ENCODE measurements at places on chromosomes 7 and 10. TPM values are rescaled to one million over a fixed set of nuclear protein-coding genes. Genes with fewer than 3 reads are reported as not detected.
A peak's percentile ranks its signal among the peaks of the same experiment; 100 is the strongest.

The CPA4 gene
- total RNA-seq, result 3.5 TPM

GRCh38 chr7:81690251-81690650, 79.6 kb downstream of the HGF start:
- no peak for DNase-seq

DNA sequence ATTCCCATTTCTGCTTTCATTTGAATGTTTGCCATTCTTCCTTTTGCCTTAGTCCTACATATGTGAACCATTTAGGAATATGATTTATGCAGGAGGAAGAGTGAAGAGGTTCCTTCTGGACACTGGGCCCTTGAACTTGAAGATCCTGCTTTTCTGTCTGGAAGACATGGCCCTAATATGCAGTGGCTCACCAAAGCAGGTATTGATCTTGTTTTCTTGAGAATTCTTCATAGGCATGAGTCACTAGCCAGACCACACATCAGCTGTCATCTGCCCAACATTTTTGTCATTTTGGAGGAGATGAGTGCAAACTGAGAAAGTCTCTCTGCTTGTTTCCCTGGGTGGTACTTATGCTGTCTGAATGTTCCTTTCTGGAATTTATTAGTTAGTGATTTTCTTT, 382.6 kb downstream of the LRMDA start:
- DNase-seq, result no peak

DNA sequence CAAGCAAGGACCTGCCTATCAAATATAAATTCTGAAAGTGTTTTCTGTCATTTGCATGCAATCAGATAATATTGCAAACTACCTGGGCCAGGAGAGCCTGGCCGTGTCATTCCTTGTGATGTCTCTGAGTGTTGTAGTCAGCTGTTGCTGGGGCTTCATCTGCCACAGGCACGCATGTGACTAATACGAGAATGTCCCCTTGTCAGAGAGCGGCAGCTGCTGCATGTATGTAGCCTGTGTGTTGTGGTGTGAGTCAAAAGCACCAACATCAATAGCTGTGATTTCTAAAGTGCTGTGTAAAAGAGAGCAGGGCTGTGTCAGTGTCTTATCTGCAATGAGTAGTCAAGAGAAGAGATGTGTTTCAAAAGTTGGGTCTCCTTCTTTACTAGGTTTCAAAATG, 155.4 kb downstream of the POU6F2 start:
- no peak for DNase-seq

The BRAT1 gene
- 14.6 TPM for total RNA-seq

GRCh38 chr7:127930341-127931328, 100.6 kb downstream of the LRRC4 start:
- DNase-seq, result no peak

- DNase-seq, result no peak
These were observed 6.7 kb upstream of the BTBD16 start for GRCh38 chr10:122264436-122264835.

The AS3MT gene
- 12.2 TPM for total RNA-seq

The CALHM2 gene
- 25.6 TPM for total RNA-seq

GRCh38 chr10:870564-871166, 60.8 kb downstream of the LARP4B start:
- no peak for DNase-seq

- no peak for DNase-seq
These were observed 16.0 kb downstream of the TMEM273 start for GRCh38 chr10:49172061-49172776.

The ELFN1 gene
- 9.5 TPM for total RNA-seq

DNA sequence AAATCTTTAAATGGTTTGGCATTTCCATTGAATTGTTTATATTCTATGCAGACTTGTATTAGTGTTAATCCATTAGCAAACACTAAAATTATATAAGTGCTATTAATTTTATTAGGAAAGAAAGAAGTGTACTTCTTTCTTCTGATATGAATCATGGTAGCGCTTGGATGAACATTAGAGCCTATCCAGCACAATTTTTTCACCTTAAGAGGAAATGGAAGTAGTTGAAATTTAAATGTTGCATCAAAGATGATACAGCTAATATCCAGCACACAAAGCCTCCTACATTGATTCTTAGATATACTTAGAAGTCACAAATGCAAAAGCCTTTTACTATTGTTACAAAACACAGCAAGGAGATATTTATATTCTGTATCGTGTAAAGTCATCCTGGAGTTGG, 174.5 kb downstream of the AHR start:
- no peak for DNase-seq

DNA sequence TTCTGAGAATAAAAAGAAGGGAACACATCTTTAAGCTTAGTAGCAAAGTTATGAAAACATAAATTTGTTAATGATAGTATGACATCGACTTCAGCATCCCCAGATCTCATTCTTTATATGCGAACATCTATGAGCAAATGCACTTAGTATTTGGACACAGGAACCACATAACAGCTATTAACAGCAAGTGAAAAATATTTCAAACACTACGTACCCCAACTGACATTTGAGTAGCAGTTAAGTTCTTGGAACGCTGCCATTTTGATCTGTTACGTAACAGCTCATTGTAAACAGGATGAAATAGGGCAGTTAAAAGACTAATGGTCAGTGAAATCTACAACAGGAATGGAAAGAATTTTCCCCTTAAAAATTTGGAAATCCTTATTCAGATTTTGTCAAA, 428.9 kb downstream of the TNS3 start:
- DNase-seq, result no peak

GRCh38 chr7:90178679-90179278, 24.5 kb downstream of the STEAP1 start:
- DNase-seq, result no peak

- DNase-seq, result no peak
These were observed 942 bp upstream of the KIAA1217 start for GRCh38 chr10:24207781-24208611.

GRCh38 chr7:49635800-49636199, 137.6 kb upstream of the VWC2 start:
- no peak for DNase-seq

DNA sequence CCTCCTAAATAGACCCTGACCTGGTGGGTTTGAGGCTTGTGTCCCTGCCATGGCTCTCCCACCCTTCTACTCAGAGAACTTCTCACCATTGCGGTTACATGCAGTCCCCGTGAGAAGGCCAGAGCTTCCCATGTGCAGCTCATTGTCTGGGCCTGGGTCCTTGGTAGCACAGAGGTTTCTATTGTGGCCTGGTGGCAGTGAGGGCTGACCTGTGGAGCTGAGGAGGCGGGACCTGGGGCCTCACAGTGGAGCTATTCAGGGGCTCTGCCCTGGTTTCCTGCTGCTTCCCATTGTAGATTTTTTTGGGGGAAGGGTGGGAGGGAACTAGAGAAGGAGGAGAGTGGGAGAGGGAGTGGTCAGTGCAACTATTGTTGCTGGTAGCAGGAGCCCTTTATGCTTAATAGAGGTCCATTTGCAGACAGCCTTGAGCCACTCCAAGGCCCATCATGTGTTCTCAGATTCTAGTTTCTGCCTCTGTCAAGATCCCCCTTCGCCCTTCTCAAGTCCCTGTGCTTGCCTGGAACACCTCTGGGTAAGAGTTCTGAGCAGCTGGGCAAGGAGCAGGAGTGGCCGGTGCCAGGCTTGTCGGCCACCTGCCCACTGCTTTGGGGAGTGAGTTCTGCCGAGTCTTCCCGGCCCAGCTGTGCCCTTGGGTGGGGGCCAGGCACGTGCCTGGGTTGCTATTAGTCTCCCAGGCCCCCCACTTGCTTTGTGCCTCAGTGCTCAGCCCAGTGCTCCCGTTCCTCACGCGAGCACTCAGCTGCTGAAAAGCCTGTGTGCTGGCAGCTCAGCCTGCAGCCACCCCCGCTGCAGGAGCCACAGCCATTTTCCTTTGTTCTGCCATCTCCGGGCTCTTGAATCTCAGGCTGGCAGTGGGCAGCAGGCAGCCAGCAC, 10.7 kb downstream of the TSPAN14 start:
- DNase-seq, result no peak

GRCh38 chr10:110324201-110324804, 19.6 kb upstream of the SMNDC1 start:
- DNase-seq, result no peak

GRCh38 chr7:33757563-33758165, 147.7 kb upstream of the BMPER start:
- DNase-seq, result no peak

DNA sequence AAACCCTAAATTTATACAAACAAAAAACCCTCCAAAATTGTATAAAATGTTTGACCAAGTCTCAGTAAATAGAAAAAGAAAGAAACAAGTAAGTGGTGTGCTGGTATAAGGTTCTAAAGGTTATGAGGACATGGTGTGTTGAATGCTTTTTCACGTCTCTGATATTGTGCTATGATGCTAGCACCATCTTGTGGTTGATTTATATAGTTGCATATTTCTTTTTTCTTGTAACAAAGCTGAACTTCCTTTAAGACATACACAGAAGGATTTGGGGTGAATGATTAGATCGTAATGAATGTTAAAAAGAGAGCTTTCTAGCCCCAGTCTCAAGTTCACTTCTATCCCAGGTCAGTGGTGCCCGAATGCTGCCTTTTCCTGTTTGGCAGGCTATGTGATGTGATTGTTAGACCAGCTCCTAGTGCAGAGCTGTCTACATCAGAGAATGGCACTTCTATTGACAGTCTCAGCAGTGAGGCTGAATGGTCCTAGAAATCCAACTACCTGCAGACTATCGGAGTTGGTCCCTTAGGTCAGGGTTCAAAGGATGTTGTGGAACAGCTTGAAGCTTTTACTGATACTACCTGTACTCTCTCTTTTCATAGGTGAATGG, 25.0 kb downstream of the VTI1A start:
- no peak for DNase-seq

- DNase-seq, result no peak
These were observed 2.5 kb downstream of the ENTPD1 start for GRCh38 chr10:95758351-95759025.

The PPP1R17 gene
- not detected for total RNA-seq

DNA sequence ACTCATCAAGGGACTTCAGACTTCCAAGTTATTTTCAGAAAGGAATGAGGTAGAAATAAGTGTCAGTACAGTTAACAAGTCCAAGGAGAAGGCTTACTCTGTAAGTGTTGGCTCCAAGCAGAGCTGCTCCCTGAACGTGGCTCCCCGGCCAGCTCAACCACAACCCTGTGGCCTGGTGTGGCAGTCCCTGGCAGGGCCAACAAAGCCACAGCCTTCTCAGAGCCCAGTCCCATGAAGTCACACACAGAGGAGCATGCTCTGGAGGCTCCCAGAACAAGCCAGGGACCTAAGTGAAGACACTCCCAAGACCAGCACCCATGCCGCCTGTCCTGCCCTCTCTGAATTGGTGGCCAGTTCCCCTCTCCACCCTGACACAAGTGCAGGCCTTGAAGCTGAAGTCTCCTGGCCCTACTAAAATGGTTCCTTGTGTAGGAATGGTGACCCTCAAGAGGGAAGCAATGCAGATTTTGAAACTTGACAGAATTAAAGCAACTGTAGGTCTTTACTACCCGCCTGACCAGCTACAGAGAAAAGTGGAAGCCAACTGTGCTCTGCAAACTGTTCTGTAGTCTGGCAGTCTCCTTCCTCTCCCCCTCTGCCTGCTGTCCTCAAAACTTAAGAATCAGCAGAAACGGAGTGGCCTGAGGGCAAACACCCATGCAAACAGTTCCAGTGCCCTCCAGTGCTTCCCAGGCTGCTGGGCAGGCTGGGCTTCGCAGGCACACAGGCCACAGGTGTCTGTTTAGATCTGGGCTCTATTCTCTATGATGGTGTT, 51.1 kb downstream of the NOD1 start:
- DNase-seq, result no peak

- DNase-seq, result no peak
These were observed 294.3 kb downstream of the BBS9 start for GRCh38 chr7:33423646-33424020.

The FAM171A1 gene
- 14.8 TPM for total RNA-seq

GRCh38 chr10:93745408-93746065, 12.2 kb upstream of the LGI1 start:
- no peak for DNase-seq

GRCh38 chr7:31070991-31071644, 19.0 kb downstream of the ADCYAP1R1 start:
- no peak for DNase-seq

DNA sequence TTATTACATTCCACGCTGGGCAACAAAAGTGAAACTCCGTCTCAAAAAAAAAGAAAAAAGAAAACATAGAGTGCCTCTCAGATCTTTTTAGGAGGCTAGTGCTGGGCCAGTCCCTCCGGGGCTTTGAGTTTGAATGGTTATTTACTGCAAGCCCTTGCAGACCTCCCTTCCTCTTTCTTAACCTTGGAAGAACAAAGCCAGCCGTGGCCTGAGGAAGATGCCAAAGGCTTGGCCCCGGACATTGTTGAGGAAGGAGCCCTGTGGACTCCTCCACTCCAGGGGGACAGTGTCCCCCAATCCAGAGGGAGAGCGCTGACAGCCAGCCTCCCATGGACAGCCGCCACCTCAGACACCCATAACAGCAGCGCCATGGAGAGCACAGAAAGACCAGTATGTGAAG, 5.0 kb downstream of the TSPAN33 start:
- DNase-seq, result no peak

- DNase-seq, result no peak
These were observed 49.1 kb downstream of the FEZF1 start for GRCh38 chr7:122255454-122255853.

- DNase-seq, result no peak
These were observed 24.3 kb downstream of the LMTK2 start for GRCh38 chr7:98130959-98131358.

The PRKCQ gene
- 0.62 TPM for total RNA-seq

GRCh38 chr10:24879861-24880260, 72.5 kb downstream of the PRTFDC1 start:
- no peak for DNase-seq

DNA sequence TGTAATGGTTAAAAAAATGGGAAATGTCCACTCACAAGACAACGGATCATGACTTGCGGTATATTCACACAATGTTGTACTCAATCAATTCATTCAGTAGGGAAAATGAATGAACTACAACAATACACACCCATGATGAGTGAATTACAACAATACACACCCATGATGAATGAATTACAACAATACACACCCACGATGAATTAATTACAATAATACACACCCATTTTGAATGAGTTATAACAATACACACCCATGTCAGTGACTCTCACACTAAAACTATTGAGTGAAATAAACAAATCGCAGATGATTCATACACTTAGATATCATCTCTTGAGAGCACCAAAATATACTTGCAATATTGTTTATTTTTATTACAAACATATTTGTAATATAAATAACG, 174.6 kb downstream of the FRMD4A start:
- DNase-seq, result no peak

The HYAL4 gene
- not detected for total RNA-seq

The PALD1 gene
- total RNA-seq, result 8.3 TPM

The TMEM229A gene
- 0.71 TPM for total RNA-seq

GRCh38 chr10:61503051-61503450, 49.9 kb upstream of the TMEM26 start:
- DNase-seq, result no peak

GRCh38 chr7:155458878-155459699, 1.2 kb downstream of the EN2 start:
- no peak for DNase-seq

- peak; percentile 71 for DNase-seq
These were observed 2.0 kb upstream of the TNRC18 start for GRCh38 chr7:5425507-5426225.

DNA sequence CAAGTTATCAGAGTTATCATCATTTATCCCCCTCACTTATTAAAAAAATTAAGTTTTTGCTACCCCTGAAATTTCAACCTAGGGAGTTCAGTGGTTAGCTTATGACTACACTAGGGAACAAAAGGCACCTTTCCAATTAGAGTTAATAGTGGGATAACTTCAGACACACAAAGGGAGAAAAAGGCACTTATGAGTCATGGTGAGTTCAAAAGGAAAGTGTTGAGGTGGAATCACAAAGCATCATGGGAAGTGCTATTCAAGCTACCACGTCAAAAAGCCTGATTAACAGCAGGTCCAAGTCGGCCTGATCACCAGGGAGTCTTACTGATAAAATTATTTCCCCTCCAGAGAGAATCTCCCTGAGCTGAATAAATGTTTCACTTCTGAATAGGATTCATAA, 165.7 kb downstream of the C7orf25 start:
- DNase-seq, result no peak
